ENCODE measurements at places on chromosomes 1 and 21. TPM values are rescaled to one million over a fixed set of nuclear protein-coding genes. Genes with fewer than 3 reads are reported as not detected.

DNA sequence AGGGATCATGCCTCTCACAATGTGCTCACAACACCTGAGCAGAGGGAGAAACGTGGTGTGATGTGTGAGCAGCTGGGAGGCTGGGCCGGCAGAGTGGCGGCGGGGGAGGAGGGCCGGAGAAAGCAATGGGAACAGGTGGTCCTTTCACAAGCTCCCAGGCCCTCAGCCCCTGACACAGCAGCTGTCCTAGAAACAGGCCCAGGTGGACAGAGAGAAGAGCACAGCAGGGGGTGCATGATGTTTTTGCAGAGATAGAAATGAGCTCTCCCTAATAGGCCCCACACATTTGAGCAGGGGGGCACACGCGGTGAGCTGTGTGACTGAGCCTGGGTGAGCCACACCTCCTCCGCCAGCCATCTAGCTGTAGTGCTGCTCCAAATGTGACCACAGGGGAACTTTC is 7.6 kb upstream of the RGS16 start:
- DNase-seq = no peak

The CNR2 gene
- 0.20 TPM for polyA plus RNA-seq

DNA sequence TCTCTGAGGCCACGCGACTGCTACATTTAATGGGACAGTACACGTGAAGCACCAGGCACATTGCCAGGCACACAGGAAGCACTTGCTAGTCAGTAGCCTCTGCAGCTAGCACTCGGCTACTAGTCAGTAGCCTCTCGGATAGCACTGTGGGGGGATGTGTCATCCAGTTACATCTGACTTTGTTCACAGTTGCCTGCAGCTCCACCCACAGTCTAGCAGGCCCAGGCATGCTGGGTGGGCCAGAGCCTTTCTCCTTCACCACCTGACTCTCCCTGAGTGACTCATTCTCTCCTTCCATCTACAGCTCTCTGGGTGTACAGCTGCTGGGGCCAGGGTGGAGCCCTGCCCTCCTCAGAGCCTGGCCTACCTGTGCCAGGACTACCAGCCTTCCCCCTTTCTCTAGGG is 51.5 kb downstream of the PTPRF start:
- no peak for DNase-seq

DNA sequence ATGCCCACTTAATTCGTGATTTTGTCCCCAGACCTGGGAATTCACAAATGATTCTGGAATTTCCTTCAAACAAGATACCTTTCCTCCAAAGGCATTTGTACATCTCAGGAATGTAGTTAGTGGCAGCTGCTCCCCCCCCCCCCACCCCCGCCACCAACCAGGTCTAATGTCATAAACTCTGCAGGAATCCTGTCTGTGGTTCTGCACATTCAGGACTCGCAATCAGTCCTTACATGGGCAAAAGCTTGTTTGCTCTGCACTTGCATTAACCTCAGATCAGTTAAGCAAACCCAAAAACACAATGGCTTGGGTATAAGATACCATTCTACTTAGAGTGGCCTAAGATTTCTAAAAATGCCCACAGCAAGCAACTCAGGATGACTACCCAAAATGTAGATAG is 143.8 kb downstream of the TGFB2 start:
- no peak for DNase-seq

DNA sequence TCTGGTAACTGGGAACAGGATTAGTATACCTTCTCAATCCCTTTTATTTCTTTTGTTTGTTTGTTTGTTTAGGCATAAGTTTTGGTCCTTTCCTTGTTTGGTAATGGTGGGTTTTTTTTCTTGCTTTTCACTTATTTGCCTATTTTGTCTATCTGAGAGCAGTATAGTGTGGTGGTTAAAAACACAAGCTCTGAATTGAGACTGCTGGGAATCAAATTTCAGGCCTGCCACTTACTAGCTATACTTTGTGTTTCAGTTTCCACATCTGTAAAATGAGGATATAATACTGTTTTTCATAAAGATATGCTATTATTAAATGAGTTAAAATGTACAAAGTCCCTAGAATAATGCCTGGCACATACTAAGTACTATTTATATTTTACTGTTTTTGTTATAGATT is 81.6 kb upstream of the IVNS1ABP start:
- no peak for DNase-seq

The SLC6A9 gene
- 2.3 TPM for polyA plus RNA-seq

The RGSL1 gene
- 37.1 TPM for polyA plus RNA-seq

The OR2G3 gene
- polyA plus RNA-seq = not detected

DNA sequence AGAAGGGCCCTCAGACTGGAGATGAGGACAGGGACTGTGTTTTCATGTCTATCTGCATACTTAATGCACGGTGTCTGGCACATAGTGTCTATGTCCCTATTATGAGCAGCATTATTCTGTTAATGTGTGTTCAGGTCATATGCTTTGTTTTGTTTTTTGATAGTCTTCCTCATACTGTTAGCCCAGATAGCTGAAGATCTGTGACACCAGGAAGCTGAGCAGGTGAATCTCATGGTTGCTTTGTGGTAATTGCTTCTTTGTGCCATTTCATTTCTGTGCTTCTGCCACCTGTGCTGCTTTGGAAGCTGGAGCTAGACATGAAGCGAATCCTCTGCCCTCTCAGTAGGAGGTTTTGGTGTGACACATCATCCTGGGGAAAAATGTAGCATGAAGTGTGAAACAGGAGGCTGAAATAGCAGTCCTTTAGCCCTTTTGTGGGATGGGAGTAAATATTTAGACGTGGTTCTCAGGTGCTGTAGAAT is 15.8 kb downstream of the SMAP2 start:
- no peak for DNase-seq

DNA sequence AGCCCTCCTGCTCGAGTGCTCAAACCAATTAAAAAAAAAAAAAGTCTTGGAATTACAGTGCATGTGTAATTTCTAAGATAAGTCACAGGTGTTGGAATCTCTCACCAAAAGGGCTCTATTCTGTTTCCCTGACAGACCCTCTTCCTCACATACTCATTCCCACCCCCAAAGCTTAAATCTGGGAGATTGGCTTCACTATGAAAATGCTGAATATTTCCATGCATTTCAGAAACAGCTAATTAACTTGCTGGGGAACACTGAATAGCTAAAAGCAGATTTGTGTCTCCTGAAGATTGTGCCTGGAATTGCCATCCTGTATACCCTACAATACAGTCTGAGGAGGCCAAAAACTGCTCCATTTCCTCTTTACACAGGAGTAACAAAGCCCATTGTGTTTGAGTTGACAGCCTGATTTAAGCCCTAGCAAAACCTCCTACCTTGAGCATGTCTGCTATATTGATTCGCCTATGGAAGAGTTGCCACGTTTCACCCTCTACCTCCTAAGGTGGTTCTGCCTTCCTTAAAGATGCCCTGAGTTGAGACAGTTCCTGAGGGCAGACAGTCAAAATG is 1.4 kb upstream of the PIK3R3 start:
- DNase-seq = no peak

DNA sequence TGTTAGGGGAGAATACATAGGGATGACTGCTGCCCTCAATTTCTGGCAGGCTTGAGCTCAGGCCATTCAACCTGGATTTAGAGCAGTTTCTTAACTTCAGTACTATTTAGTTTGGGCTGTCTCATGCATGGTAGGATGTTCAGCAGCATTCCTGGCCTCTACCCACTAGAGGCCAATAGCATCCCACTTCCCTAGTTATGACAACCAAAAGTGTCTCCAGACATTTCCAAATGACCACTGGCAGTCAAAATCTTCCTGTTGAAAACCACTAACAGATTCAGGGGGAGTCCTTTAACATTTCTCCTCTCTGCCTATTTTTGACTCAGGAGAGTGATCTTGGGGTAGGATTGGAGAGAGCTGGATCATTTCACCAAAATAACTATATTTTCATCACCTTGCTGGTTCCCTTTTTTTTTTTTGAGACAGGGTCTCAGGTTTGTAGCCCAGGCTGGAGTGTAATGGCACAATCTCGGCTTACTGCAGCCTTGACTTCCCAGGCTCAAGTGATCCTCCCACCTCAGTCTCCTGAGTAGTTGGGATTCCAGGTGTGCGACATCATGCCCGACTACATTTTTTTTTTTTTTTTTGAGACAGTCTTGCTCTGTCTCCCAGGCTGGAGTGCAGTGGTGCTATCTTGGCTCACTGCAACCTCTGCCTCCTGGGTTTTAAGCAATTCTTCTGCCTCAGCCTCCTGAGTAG is 8.7 kb downstream of the GNAT2 start:
- DNase-seq = no peak

GRCh38 chr1:243837907-243838535 is 12.0 kb downstream of the AKT3 start:
- no peak for DNase-seq

- DNase-seq = peak; percentile 61
Measured at GRCh38 chr1:31939484-31940329, 1.5 kb upstream of the PTP4A2 start.

The AMY1B gene
- 1.1 TPM for polyA plus RNA-seq

The RGS1 gene
- 3.9 TPM for polyA plus RNA-seq

GRCh38 chr1:155645034-155645598 is 35.1 kb downstream of the MSTO1 start:
- no peak for DNase-seq

DNA sequence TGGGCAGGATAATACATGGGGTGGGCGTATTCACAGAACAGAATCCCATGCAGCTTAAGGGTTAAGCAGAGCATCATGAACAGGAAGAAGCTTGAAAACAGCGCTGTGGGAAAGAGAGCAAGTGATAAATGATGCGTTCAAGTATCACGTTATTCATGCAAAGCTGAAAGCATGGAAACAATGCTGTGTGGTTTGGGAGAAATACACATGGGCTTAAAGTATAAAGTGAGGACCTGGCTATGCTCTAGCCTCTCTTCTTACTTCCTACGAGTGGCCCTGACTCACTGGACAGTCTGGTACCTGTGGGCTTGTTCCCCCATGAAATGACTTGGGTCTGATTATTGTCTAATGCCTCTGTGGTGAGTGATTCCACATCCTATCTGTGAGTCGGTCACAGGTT is 25.7 kb downstream of the TMPRSS2 start:
- no peak for DNase-seq

DNA sequence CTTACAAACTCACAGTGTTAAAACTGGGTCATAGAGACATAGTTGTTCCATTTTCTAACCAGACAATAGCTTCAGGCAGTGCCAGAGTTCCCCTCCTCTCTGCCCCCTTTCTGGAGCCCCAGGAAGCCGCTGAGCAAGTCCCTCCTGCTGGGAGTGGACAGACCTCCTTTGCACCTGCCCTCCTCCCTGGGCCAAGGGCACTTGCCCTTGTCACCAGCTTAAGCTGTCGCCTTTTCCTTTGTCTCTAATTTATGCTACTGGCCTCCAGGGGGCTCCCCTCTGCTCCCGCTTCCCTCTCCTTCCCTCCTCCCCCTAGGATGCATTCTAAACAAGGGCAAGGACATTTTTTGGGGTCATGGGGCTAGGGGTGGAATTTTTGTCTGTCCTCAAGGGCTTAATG is 182.4 kb downstream of the MIS18A start:
- DNase-seq = no peak

DNA sequence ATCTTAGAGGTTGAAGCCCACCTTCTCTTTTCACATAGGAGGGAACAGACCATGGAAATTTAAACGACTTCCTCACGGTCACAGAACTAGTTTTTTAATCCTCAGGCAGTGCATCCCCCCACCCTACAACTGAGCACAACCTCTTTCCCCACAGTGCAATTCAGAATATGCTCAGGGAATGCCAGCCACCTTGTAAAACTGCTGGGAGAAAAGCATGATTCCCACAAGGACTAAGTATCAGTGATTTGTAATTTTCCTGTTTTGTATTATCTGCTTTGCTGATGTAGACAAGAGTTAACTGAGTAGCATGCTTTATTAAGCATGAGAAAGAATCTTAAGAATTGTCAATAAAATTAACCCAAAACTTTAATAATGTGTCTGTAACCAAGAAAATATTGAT is 23.8 kb downstream of the TMEM50A start:
- no peak for DNase-seq

The STYXL2 gene
- 0.99 TPM for polyA plus RNA-seq

DNA sequence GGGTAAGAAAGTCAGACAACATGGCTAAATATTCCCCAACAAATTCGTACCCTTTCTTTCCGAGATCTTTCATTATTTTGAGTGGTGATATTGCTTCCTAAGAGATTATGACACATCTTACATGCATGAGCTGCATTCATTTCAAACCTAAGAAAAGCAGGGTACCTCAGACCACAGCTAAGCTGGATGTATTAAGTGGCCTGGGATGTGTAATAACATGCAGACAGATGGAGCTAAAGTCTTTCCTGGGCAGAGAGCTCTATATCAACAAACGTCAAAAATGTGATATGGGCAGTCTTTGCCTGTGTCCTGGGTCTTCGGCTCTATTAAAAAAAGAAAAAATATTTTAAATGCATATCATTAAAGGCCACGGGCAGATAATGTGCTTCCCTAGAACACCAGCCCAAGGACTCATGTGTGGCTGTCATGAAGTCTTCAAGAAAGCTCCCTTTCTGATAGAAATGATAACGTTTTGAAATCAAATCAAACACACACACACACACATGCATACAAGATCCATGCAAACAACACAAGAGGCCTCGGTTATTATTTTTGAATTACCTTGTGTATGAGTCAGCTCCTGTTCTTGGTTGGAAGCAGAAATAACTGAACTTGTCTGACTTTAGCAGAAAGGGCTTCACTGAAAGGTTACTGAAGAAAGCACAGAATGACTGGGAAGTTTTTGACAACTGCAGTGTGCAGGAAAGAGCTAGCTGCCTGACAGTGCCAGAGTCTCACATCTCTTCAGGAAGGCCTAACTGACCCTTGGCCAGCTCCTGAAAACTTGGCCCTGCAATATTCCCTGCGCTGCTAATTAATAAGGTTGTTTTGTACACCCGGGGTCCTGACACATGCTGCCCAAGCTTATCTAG is 231.2 kb downstream of the DSCAM start:
- DNase-seq = no peak

- no peak for DNase-seq
Measured at GRCh38 chr1:2388004-2388913, 3.1 kb downstream of the MORN1 start.

- no peak for DNase-seq
Measured at GRCh38 chr21:28640326-28640725, 352.4 kb downstream of the LTN1 start.

GRCh38 chr1:162276493-162276892 is 100.2 kb downstream of the SPATA46 start:
- DNase-seq = no peak

DNA sequence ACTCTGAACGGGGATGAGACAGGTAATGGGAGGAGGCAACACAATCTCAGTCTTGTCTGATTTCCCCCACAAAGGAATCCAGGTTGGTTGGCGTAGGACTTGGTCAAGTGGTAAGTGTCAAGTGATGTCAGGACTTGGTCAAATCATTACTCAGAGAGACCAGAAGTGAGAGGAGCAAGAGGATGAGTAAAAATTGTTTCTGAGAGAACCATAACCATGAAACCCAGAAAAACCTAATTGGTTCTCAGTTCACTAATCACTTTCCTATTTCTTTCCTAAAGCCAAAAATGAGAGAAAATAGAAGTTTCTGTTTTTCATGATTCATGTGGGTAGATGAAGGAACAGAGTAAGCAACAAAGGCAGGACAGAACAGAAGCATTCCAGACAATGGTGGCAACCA is 5.0 kb downstream of the PHC2 start:
- DNase-seq = no peak

The GSTM1 gene
- not detected for polyA plus RNA-seq

- no peak for DNase-seq
Measured at GRCh38 chr1:175763797-175764196, 20.4 kb upstream of the TNR start.

The PEAR1 gene
- 10.5 TPM for polyA plus RNA-seq

GRCh38 chr1:20385630-20386029 is 95.0 kb downstream of the VWA5B1 start:
- no peak for DNase-seq
